ENCODE measurements at places on chromosomes 2 and 18.

GRCh38 chr2:1757567-1757966, 13.3 kb upstream of the PXDN start:
- no peak for DNase-seq

GRCh38 chr2:187037310-187037709, 188.3 kb upstream of the ZSWIM2 start:
- no peak for DNase-seq

DNA sequence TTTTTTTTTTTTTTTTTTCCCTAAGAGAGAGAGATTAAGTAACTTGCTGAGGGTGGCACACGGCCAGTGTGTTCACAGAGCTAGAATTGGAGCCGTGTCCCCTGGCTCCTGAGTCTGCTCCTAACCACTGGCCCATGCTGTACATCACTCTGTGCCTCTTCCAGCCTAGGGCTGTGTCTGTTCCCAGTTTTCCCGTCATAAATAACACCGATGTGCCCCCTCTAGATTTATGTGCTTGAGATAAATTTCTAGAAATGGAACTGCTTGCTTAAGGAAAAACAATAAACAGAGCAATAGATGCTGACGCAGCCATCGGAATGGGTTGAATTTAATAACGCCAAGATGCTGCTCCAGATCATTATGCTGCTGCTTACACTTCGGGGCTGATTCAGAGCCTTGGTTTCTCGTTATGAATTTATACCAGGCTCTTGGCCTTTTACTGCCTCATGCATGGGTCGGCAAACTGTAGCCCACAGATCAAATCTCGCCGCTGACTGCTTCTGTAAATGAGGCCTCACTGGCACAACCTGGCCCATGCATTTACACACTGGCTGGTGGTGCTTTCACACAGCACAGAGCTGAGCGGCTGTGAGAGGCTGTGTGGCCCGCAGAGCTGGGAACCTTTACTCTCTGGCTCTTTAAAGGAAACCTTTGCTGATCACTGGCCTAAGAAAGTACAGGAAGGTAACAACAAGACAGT, 58.1 kb downstream of the NDUFA10 start:
- no peak for DNase-seq

GRCh38 chr2:218853766-218854165, 5.8 kb upstream of the WNT6 start:
- DNase-seq: no peak

DNA sequence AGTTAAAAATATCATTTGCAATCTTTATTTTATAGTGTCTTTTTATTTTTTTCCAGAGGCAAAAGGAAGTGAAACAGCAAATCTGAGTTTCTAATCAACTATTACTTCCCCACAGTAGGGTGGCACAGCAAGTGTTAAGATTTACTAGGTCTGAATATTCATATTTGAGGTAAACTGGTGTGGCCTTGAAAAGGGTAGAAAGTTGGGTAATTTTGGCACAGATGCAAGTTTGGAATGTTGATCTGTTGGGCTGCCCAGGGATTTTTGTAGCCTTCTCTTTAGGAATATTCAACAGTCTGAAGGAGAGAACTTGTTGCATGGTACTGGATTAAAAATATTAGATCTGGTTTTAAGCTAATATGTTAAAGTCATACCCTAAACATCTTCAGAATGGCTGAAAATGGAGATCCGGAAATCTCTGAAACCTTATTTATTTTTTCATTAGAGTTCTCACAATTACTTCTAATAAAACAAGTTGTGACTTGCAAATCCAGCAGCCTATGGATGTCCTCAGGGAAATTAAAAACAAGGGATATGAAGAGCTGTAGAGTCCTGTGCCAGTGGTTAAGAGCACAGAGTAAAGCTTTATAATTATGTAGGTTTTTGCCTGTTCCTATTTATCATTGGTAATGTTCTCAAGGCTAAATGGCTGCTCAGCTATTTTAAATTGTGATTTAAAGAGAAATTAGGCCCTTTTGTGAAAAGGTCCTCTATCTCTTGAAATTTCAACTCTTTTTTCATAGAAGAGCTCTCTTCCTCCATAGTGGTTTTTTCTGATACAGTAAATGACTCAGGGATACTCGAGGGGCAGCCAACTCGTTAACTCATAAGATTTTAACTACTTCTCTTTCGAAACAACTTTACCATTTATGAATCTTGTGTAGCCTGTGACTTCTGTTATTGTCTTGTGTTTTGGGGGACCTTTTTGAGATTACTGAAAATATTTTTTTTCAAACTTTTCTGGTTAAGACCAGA, 11.0 kb downstream of the TANK start:
- no peak for DNase-seq

DNA sequence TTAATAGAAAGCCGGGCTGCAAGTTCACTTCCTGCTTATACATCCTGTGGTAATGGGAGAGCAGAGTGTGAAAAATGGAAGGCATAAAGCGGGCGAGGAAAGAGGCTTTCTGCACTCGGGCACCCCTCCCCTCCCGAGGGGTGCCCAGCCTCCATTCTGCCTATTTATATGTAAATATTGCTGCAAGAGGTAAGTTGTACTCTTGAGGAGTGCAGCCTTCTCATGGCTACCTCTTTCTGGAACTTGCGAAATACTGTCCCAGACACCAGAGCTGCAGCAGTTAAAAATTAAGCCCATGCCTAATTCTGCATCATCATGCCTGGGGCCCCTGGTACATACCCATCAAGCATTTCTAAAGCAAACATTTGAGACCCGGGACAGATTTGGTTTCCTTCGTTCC, 156.0 kb downstream of the GBX2 start:
- DNase-seq: no peak

- DNase-seq: no peak
Measured at GRCh38 chr18:79366177-79367094, 29.3 kb upstream of the NFATC1 start.

GRCh38 chr2:225091336-225091735, 49.1 kb upstream of the DOCK10 start:
- DNase-seq: peak; percentile 79

GRCh38 chr2:227179988-227180685, 15.7 kb downstream of the COL4A3 start:
- no peak for DNase-seq

- DNase-seq: no peak
Measured at GRCh38 chr18:2059336-2059735, 512.0 kb downstream of the METTL4 start.

DNA sequence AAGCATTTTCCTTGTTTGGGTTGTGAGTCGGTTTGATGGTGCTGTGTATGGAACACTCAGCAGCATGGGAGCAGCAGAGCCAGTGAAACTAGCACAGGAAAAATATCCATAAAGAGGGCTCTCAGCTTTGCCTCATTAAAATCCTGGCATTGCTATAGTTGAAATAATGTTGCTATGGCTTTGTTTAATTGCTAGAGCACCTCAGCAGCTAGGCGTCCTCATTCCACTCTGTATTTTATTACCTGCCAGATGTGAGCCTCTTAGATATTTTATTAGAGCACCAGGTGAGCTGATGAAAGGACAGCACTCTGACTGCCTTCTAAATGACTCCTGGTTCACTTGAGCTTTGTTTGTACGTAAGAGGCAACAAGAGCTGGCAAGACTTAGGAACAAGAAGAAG, 232.4 kb downstream of the MTX2 start:
- no peak for DNase-seq

DNA sequence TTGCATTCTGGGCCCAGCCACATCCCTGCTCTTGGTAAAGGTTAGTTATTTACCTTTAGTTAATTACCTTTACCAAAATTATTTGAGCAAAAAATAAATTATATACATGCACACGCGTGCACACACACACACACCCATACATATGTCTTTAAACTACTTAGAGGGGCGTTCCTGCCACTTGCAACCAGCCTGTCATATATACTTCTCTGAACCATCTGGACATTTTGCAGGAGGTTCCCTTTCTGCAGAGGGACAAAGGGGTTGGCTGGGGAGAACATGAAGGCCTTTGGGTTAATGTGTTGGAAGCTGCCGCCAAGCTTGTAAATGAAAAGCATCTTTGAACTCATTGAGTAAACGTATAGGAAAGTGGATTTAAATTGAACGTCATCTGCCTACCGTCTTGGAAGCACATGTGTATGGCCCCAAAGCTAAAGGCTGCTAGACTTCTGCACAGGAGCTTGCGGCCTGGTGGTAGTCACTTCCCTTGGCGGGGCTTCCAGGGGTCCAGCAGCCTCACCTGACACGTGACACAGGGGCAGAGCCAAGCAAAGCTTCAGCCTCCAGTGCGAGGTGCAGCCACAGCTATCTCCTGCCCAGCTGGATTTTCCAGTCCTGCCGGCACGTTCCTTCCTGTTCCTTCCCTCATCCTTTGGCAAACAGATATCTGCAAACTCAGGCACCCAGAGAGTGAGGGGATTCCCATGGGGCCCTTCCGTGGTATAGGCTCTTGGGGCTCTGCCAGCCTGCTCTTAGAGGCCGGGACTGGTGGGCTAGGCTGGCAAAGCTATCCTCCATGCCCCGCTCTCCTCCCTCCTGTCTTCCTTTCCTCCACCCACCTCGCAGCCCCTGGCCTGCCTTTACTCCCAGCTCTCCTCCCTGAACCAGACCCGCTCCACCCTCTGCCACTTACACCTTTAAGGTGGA, 46.1 kb downstream of the SERTAD2 start:
- DNase-seq: no peak

DNA sequence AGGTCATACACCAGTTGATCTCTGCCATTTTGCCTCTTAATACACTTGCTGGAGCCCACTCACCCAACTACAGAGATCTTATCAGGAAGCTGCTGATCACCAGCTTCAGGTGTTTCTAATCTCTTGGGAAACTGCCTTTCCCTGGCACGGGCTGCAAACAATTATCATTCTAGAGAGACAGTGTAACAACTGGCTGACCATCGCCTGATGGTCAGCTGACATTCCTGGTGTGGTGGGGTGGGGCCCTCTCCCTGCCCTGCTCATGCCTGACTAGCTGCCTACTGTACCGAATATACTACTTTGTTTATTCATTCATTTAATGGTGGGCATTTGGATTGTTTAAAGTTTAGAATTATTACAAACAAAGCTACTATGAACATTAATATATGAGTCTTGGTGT, 311.5 kb downstream of the CBLN2 start:
- no peak for DNase-seq

All from amniotic stem cell (primary cell).